ENCODE measurements at places on chromosomes 7 and 10.

- DNase-seq, result no peak
Observed at GRCh38 chr7:47147213-47147631, 434.7 kb downstream of the TNS3 start.

DNA sequence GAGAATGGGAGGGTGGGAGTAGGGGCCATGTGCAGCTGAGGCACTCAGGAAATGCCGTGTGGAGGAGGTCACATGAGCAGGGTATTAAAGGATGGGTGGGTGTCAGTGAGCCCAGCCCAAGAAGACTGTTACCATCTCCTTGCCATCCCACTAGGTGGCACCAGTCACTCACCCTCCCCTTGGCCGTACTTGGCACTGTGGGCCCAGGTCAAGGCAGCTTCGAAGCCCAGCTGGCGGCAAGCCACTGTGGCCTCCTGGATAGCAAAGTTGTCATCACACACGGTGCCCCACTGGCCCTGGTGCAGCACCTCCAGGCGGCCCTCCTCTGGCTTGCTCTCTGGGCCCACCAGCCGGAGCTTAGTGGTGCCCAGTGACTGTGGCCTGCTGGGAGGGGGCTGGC lies 5.4 kb downstream of the LOXL4 start:
- DNase-seq, result peak; percentile 35

DNA sequence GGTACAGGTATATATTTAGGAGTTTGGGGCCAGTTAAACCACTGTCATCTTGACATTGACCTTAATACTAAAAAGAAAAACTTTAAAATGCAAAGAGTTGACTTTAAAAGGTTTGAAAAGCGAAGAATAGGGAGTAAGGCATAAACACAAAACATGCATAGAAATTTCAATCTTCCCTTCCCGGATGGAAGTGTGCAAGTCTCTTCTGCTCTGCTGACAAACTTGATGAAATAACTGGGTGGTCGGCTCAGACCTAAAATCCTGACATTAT lies 3.4 kb upstream of the SPAG6 start:
- DNase-seq, result no peak

- DNase-seq, result no peak
Observed at GRCh38 chr10:104303594-104304355, 34.5 kb downstream of the ITPRIP start.

- DNase-seq, result no peak
Observed at GRCh38 chr7:134908289-134908688, 78.0 kb upstream of the AGBL3 start.

GRCh38 chr10:35124540-35124939 lies 2.1 kb upstream of the CREM start:
- no peak for DNase-seq

DNA sequence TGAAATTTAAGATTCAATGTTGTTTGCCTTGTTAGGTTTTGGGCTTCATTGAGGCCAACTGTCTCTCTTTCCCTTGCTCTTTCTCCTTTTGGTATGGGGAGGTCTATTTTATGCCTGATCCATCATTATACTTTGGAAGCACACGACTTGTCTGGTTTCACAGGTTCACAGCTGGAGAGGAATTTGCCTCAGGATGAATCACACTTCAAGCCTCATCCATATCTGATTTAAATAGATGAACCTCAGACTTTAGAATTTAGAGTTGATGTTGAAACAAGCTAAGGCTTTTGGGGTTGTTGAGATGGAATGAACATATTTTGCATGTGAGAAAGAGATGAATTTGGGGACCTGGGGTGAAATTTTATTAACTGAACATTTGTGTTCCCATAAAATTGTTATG lies 150.5 kb upstream of the IGFBP3 start:
- no peak for DNase-seq

Measured in iPS DF 6.9 (cell line).